Kasumi-1 (cell line): ENCODE measurements at places on chromosomes 2 and 18.

DNA sequence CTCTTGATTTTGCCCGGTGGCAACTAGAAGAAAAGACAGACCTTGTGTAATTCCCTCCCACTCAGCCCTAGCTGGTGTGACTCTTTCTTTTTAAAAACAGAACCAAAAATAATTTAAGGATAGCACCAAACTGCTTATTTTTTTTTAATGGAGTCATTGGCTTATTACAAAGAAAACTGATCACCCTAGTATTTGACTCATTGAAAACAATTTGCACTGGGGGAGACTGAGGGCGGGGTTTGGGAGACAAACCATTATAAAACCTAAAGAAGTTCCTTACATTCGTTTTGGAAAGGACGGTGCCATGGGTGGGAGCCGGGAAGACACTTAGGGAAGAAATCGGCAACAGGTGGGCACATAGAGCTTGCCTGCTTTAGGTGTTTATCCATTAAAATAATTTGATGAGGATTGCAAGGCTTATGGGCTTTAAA lies 2.5 kb downstream of the PAX3 start:
- DNase-seq: no peak

GRCh38 chr2:40820319-40820718 lies 368.4 kb upstream of the SLC8A1 start:
- DNase-seq: peak; percentile 1

GRCh38 chr2:138536302-138536701 lies 34.7 kb downstream of the SPOPL start:
- no peak for DNase-seq

- no peak for DNase-seq
Measured at GRCh38 chr2:115520727-115521126, 1078.3 kb downstream of the DPP10 start.

DNA sequence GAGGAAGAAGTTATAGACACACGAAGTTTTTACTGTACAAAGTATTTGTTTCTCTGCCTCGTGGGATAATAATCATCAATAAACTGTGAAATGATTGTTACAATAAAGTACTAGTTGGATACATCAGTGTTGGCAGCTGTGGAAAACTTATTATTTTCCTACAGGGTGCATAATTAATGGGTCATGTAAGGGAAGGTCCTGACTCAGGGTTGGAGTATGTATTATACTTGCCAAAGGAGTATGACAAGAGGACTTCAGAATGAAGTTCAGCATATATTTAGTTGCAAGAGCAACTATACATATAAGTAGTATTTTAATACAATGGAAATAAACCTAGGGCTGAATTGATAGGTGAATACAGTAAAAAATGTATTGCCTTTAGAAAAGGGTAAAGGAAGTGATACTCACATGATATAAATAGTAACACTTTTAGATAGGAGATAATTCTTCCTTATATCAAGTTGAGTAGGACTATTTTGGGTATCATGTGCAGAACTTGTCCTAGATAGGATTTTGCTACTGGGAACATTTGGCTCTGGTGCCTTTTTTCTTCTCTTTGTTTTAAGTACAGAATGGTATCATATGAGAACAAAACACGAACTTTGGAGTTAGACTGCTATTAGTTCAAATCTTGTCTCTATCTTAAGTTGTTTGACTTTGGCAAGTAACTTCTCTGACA lies 79.1 kb downstream of the PLCL1 start:
- DNase-seq: no peak

- DNase-seq: no peak
Measured at GRCh38 chr18:27931535-27931934, 245.4 kb downstream of the CDH2 start.

DNA sequence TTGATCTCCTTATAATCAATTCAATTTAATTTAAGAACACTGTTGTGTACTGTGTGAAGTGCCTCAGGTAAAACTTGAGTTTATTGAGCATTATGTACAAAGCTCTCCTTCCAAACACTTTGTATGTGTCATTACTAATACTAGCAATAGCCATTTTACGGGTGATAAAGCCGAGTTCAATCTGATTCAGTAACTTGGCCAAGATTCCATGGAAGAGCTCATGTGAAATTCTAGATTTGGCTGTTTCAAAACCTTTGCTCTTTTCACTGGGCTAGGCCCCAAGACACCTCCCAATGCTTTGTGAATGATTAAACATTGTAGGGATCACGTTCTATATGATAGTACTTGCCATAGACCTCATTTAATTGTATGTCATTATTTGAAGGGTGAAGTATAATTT lies 8.9 kb upstream of the NFE2L2 start:
- no peak for DNase-seq

DNA sequence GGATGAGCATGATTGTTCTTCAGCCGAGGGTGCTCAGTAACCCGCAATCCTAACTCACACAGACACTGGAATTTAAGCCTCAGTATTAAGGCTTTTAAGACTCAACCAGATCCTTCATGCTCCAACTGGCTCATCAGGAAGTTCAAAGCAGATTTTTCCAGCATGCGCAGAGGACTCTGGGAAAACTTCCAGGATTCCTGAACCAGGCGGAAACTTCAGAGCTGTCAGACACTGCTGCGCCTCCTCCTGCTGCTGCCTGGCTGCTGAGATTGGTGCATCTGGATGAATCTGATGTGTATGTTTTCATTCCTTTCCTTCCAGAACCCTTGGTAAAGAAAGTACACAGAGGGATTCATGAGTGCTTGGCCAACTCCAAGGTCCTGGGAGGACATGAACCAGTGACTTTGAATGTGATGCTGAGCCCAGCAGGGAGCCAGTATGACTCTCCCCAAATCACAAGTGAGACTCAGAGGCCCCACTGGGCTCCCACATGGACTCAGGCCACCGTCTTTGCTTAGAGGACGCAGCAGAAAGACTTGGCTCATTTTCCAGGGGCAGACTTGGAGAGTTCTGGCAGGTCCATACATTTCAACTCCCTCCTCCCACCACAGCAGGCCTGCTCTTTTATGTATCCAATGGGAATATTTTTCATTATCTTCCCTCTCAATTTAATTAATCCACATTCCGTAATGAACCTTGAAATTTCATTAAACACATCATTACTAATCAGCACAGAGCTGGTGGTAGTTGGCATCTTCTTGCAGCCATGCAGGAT lies 143.5 kb upstream of the HDAC4 start:
- DNase-seq: no peak

DNA sequence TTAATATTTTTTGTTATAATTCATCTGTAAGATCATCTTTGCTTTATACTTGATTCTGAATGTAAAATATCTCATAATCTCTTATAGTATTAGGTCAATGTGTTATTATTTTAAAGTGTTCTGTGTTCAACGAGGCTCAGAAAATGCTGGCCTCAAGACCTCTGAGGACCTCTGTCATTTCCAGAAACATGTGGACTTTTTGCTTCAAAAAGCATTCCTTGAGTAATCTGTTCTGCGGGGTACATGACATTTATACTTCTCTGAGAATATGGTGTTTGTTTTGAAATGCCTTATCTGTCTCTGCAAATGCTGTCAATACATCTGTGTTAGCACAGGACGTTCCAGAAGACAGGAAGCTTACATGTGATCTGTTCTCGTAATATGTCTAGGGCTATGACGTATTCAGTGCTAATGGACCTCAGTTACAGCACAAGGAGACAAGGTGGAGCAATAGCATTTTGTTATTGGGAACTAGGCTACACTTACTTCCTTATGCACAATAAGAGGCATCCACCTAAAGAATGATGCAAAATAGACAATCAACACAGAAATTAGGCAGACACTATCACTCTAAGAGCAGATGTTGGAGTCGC lies 37.6 kb upstream of the IL1RL1 start:
- no peak for DNase-seq

DNA sequence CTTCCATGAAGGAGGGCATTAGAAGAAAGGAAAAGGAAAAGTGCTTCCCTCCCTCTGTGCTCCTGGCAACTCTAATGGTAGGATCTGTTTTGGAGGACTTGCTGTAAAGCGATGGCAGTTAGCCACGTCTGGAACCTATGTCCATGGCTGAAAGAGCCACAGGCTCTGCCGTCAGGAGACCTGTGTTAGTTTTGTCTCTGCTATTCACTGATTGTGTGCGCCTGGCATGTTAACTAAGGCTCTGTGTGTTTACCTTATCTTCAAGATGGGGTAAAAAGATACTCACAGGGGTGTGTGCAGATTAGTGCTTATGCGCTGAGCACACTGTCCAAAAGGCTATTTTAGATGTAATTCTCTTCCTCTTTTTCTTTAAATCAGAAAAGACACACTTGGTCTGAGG lies 109.8 kb upstream of the LTBP1 start:
- no peak for DNase-seq

DNA sequence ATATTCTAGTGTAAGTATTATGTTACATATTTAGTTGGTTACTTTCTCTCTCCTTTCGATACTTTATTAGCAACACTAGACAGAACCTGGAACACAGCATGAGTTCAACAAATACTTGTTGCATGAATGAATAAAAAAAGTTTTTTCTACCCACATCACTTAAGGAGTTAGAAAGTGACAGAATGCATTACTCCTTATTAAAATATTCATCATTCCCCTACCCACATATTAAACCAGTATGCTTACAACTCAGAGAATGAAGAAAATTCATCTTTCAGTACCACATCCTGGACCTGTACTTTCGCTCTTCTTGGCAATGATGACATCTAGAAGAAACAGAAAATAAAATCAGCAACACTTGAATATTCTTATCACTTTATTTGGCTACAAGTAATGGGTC lies 6.0 kb downstream of the SRBD1 start:
- no peak for DNase-seq

- DNase-seq: no peak
Measured at GRCh38 chr18:62767836-62768557, 52.7 kb downstream of the PHLPP1 start.

DNA sequence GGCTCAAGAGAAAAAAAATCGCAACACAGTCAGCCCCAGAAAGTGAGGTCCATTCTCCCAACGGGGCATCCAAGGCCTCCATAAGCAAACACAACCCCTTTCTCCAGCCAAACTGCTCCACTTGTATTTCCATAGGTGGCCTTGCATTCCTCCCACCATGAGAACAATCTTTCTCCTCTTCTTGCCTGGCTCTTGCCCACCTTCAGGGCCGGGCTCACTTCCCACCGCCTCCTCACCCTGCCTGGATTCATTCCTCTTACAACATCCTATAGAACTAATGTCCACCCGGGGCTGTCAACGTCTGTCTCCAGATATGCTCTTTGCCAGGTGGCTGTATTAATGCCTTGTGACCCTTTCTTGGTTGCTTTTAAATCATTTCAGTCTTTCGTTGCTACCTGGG lies 124.5 kb downstream of the SMAD7 start:
- no peak for DNase-seq

DNA sequence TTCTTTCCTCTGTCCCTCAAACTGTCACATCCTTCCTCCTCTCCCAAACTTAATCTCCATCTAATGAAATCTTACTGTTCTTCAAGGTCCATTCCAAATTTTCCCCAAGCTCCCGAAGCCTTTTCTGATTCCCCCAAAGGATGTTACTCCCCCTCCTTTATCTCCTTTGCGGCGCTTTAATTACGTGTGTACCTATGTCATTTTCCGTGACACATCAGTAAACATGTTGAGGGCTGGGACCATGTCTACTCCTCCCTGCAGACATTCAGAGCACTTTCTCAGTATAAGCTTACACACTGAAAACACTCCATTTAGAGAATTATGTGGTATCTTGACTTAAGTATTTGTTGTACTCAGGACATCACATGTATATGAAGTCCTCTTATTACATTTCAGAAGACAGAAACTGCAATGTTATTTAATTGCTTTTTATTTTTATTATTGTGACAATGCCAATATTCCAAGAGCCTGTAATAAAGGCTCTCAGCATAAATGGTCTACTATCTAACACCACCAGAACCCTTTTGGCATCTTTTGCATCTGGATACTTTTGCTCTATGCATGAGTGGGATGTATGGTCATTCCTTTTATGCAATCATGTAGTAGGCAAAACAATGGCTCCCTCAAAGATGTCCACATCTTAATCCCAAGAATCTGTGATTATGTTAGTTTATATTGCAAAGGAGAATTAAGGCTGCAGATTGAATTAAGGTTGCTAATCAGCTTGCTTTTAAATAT lies 1.8 kb downstream of the NMI start:
- DNase-seq: no peak

GRCh38 chr2:38731684-38732221 lies 19.4 kb downstream of the SRSF7 start:
- no peak for DNase-seq

- DNase-seq: peak; percentile 98
Measured at GRCh38 chr2:101516823-101517690, 42.1 kb upstream of the RFX8 start.

GRCh38 chr18:29488617-29489016 lies 1311.7 kb upstream of the CDH2 start:
- DNase-seq: no peak

- no peak for DNase-seq
Measured at GRCh38 chr2:111930875-111931274, 32.5 kb downstream of the MERTK start.

GRCh38 chr18:10022365-10022764 lies 108.5 kb downstream of the VAPA start:
- DNase-seq: no peak

DNA sequence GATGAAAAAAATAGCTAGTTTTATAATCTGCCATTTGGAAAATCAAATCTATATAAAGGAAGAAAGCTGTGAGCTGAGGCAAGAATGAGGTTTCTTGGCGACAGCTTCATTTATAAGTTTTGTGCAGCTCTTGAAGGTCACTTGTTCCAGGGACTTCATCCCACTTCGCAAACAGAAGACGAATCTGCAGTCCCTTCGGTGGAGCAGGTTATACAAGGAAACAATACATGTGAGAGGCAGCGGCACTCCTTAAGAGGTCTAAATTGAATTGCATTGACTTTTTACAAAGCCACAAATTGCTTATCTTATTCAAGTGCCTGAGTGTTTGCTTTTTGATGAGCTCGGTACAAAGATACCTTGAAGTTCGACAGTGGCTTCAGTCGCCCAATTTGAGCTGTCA lies 72.2 kb downstream of the C1QL2 start:
- no peak for DNase-seq

GRCh38 chr2:43460611-43461365 lies 135.1 kb downstream of the THADA start:
- no peak for DNase-seq
